CMK (cell line): ENCODE measurements at places on chromosomes 7 and 10.

DNA sequence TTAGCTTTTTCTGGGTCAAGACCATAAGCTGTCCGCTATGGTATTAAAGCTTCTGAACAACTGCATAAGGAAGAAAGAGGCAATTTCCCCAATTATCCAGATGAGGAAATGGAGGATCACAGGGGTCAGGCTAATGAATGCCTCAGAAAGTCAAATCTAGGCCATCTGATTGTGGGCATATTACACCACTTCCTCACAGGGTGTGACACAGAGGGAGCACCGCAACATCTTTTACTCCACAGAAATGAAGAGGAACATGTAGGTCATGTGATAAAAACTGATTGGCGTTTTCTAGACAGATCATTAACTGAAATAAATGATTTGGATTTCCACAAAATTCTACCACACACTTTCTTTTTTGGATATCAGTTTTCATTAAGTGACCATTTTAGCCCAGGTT lies 384.4 kb downstream of the PARD3 start:
- peak; percentile 5 for DNase-seq

DNA sequence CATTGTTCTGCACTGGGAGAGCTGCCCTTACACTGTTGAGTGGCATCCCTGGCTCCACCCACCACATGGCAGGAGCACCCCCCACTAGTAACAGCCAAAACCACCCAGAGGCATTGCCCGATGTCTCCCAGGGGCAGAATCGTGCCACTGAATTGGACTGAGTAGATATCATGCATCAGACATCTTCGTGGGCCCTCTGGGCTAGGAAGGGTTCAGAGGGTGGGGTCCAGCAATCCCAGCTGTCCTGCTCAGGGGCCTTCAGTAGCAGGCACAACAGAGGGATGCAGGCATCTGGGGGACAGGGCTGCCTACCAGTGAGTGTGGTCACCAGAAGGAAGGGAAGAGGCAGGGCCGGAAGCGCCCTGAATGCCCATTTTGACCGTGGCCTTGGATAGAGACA lies 119.7 kb upstream of the PPP2R2D start:
- DNase-seq = no peak

DNA sequence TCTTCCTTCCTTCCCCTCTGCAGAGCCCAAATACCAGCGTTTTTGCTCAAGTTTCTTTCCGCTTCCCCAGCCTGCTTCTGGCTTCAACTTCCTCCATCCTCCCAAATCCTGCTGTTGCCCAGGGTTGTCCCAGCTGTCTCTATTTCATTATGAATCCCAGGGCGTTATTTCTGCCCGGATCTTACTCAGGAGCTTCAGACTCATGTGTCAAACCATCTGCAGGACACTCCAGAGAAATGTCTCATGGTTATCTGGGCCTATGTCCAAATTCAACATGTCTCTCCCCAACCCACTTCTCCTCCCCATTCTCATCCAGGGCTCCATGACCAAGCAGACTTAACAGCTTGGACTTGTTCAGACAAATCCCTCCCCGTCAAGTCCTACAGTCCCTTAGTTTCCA lies 15.6 kb downstream of the ARHGAP22 start:
- no peak for DNase-seq

DNA sequence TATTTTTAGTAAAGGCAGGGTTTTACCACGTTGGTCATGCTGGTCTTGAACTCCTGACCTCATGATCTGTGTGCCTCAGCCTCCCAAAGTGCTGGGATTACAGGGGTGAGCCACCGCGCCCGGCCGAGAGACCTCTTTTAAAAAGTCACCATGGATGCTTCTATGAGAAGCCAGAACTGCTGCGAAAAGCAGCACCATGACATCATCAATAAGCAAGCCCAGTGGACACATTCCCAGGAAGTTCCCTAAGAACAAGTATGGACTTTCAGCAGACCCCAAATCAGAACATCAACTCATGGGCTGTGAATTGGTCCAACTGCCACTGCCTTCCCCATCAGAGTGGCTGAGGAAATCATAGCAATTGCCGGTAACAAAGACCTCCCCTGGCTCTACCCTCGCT lies 93.4 kb downstream of the PLXNA4 start:
- DNase-seq = no peak

GRCh38 chr10:127951861-127952574 lies 45.1 kb downstream of the PTPRE start:
- no peak for DNase-seq

- DNase-seq = no peak
These were observed 5.3 kb downstream of the NRP1 start for GRCh38 chr10:33329178-33329577.

DNA sequence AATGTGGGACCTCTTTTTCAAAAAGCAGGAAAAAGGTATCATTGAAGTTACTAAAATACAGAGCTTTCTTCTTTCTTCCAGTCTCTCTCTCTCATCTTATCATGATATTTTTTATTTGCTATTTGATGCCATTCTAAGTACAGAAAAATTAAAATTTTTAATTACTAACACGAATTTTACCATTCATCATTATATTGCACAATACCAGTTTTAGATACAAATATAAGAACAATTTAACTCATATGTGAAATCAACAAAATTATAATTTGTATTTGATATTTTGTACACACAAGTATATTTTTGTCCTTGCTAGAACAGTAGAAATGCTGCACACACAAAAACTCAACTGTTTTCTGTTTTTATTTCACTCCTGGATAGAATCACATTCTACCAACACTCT lies 112.2 kb downstream of the OAT start:
- no peak for DNase-seq

DNA sequence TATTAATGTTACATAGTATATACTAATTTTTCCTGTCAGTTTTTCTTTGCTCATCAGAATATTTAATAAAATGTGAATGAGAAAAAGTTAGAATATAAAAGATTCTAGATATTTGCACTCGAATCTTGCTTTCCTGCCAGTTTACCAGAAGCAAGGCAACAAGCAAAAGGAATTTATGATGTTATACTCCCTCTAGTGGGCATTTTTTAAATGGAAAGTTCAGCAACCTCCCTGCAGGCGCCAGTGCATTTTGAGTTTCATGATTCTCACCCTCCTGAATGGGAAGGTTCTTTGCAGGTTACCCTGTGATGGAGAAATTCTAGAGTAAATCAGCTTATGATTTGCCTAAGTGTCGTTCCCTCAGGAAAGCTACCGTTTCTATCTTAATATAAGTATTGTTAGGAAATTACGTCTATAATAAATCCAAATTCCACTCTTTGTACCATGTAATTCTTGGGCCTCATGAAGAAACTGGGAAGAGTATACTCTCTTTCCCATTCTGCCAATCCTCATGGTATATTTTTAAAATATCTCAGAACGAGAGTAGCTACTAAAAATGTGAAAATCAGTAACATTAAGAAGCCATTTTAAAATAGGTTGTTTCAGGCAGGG lies 350.0 kb downstream of the CRPPA start:
- DNase-seq = peak; percentile 33

GRCh38 chr10:70493660-70494234 lies 15.2 kb downstream of the PALD1 start:
- DNase-seq = no peak

DNA sequence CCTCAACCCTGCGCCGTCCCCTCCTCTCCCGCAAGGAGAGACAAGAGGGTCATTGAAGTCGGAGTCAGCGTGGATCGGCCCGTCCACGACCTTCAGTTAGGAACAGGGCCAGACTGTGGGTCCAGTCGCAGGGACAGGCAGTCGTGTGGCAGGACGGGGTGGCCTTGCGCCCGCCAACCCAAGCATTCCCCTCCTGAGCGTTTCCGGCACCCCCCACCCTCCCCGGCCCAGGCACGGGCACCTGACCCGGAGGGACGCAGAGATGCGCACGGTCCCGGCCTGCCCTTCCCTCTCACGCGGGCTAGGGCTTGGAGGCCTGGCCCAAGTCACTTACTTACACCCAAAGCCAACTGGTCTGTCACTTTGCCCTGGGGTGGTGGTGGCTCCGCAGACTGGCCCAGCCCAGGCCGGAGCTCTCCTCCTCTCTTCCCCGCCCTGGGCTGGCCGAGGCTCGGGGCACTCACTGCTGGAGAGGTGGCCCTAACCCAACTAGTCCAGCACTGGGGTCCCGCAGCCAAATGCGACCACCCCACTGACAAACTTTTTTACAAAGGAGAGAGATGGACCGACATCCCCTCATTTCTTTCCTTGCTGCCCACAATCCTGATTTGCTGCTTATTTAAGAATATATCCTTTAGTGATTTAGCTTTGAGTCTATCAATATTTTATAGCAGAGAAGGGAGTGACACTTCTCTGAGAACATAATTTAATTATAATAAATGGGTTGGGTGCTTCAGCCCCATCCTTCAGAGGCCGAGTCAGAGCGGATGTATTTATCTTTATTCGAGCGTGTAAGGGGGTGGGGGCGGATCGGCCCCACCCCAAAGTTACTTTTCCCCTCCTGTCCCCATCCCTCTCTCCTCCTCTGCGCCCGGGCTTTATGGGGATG lies 1.2 kb upstream of the UNCX start:
- no peak for DNase-seq

- DNase-seq = no peak
These were observed 4.7 kb upstream of the LANCL2 start for GRCh38 chr7:55360486-55360885.

DNA sequence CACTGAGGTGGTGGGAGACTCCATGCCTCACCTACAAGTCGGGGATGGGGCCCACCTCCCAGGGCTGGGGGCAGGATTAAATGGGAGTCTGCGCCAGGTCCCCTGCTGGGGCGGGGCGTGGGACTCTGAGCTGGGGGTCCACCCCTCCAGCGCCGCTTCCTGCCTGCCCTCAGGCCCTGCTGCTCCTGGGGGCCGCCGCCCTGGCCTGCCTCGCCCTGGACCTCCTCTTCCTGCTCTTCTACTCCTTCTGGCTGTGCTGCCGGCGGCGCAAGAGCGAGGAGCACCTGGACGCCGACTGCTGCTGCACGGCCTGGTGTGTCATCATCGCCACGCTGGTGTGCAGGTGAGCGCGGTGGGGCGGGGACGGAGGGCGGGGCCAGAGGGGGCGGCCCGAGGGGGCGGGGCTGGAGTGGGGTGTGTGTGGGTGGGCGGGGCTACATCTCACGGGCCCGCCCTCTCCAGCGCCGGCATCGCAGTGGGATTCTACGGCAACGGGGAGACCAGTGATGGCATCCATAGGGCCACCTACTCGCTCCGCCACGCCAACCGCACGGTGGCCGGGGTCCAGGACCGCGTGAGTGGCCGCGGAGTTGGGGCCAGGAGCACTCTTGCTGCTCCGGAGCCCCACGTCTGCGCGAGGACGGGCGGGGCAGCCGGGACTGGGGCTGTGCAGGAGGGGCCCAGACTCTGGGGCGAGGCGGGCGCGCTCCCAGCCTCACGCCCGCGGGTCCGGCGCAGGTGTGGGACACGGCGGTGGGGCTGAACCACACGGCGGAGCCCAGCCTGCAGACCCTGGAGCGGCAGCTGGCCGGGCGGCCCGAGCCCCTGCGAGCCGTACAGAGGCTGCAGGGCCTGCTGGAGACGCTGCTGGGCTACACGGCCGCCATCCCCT lies 15.1 kb downstream of the TTYH3 start:
- no peak for DNase-seq

DNA sequence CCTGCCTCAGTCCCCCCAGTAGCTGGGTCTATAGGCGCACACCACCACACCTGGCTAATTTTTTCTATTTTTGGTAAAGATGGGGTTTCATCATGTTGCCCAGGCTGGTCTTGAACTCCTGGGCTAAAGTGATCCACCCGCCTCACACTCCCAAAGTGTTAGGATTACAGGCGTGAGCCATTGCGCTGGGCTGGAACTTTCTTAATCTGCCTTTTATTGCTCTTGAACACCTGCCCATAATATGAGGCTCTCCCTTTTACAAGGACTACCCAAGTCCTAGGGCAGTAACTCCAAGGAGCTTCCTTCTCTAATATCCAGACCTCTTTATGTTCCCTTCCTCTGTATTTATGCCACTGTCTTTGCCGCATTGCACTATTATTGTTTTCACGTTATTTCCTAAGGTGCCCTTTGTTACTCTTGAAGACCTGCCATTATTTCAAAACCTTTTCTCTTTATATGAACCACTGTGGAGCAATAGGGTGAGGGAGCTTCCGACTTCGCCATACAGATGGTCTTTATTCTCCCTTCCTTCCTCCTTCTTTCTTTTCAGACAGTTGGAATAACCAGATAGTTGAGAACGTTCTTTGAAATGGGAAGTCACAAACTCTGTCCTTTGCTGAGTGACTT lies 36.3 kb upstream of the TCF7L2 start:
- no peak for DNase-seq

- DNase-seq = no peak
These were observed 274.6 kb upstream of the KLF6 start for GRCh38 chr10:4059471-4060138.

DNA sequence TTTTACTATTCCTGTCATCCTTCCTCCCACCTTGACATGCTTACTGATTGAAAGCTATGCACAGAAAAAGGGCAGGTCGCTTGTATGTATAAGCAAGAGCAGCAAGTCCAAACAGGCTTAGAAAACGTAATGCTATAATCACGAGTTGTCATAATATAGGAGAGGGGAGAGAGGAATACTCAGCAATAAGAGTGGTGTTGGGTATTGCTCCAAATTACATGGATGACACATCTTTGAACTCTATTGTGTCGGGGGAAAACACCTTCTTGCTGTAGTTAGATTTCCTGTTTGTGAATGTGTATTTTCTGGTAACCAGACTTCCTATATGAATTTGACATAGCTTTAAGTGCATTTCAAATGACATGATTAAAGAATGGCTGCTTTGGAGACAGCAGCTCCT lies 7.5 kb downstream of the MET start:
- no peak for DNase-seq

DNA sequence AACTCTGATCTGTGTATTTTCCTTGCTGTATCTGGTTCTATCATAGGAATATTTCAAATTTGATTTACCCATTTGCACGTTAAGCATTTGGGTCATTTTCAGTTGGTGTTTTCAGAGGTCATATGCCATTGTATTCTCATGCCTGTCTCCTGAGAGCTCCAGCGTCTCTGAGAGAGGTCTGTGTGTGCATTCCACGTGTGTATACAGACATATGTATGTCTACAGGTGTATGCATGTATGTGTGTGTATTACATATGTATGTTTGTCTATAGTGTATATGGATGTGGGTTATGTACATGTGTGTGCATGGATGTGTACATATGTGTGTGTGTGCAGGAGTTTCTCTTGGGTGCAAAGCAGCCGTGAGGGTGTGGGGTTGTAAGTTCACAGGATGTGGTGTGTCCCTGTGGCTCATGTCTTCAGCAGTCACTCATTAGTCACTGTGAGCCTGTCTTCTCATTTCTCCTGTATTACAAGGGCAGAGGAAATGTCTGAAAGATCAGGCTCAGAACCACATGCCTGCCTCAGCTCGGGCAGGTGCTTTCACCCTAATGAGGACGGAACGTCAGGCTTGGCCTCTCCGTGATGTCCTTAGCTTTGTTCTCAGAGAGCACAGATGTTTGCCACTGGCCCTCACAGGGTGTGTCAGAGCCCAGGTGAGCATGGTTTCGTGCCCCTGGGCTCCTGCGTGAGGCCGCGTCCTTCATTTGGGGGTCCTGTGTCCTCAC lies 101.6 kb downstream of the NKX6-2 start:
- DNase-seq = no peak

- DNase-seq = no peak
These were observed 290.5 kb upstream of the AKR1E2 start for GRCh38 chr10:4535521-4535920.

GRCh38 chr7:34727464-34727995 lies 69.5 kb downstream of the NPSR1 start:
- no peak for DNase-seq
